Activated CD8-positive, alpha-beta T cell treated with anti-CD3 and anti-CD28 coated beads for 36 hours (primary cell): ENCODE measurements at places on chromosomes 4 and X. TPM values are rescaled to one million over a fixed set of nuclear protein-coding genes. Genes with fewer than 3 reads are reported as not detected.

FAM241A gene
- total RNA-seq: 4.1 TPM

YIPF7 gene
- not detected for total RNA-seq

GRCh38 chrX:70452143-70452733, 7.6 kb downstream of the DLG3 start:
- H3K27me3 ChIP-seq: no peaks in the 10 kb centered on the region
- peak; percentile 78 for DNase-seq
- H3K4me3 ChIP-seq: peak overlapping the region; percentile 79
- H3K27ac ChIP-seq: peak overlapping the region; percentile 88

DNA sequence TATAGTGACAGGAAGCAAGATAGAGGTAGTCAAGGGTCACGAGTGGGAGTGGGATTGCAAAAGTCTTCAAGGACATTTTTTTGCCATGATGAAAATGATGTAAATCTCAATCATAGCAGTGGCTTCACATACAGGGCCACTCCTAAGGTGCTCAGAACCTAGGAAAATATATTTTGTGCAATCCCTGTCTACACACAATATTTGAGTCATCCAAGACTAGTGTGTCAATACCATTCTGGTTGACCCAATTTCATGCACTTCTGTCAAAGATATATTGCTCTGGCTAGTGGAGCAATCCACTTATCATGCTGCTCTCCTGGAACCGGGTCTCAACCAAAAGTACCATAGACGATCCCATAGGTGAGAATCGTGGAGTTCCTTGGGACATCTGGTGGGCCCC, 24.2 kb upstream of the XPNPEP2 start:
- DNase-seq: no peak
- H3K36me3 ChIP-seq: no peaks in the 10 kb centered on the region
- no peak overlapping the region for H3K4me3 ChIP-seq
- no peaks in the 10 kb centered on the region for H3K27me3 ChIP-seq
- no peaks in the 10 kb centered on the region for H3K4me1 ChIP-seq

DNA sequence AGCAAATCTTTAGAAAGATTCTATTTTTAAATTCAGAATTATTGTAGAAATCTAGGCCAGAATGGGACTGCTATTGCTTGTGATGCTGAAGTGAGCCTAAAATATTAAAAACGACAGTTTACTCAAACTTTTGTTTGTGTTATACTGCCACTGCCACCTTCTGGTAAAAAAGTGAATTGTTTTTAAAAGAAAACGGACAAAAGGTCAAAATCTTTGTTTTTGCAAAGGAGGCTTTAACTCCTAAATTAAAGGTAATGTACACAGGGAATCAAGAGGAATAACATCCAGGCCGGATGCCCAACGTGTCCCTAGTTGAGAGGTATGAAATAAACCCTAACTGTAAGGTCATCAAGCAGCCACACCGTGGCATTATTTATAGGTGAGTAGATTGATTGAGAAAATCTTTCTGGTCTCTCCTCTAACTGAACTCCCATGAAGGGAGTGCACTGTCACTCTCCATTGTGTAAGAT, 338.3 kb upstream of the GALNT7 start:
- no peaks in the 10 kb centered on the region for H3K36me3 ChIP-seq
- H3K27me3 ChIP-seq: peaks cover 2% of the 10 kb centered on the region
- H3K4me3 ChIP-seq: no peak overlapping the region
- DNase-seq: no peak
- no peaks in the 10 kb centered on the region for H3K4me1 ChIP-seq
- H3K27ac ChIP-seq: no peak overlapping the region

DNA sequence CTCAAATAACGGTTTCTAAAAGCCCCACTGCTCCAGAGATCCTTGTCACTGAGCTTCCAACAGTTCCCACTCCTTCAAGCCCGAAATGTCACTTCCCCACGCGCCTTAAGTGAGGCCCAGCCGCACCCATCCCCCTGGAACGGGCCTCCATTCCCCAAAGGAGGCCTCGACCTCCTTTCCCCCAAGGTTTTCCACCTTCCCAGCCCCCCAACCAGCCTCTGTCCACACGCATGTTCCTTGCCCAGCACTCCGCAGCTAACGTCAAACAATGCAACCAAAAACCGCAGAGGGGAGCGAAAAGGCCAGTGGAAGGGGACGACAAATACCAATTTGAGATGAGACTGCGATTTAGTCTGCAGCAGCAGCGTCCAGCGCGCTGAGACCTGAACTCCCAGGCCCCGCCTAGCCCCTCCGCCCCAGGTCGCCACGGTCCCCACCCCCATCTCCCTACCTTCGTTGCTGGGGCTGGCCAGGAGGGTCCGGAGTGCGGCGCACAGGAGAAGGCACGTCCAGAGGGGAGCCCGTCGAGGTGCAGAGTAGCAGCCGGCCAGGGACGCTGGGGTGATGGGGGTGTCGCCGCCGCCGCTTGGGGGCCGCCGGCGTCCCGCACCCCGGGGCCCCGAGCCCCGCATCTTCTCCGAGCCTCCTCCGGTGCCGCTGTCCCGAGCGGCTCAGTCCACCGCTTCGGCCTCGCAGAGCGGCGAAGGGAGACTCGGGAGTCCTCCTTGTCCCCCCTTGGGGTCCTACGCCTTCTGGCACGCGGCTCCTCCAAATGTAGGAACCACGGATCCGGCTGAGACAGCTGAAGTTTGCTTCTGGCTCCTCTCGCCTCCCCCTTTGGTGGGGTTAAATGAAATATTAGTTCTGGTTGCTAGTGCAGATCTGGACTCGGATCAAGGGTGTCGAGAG, 924 bp downstream of the EPHA5 start:
- no peak overlapping the region for H3K27ac ChIP-seq
- no peaks in the 10 kb centered on the region for H3K36me3 ChIP-seq
- DNase-seq: no peak

GRCh38 chr4:98610926-98611676, 47.3 kb downstream of the TSPAN5 start:
- peaks cover 38% of the 10 kb centered on the region for H3K4me1 ChIP-seq
- no peak for DNase-seq
- H3K27ac ChIP-seq: no peak overlapping the region
